ENCODE measurements at places on chromosomes 2 and 18.

- DNase-seq = no peak
Measured at GRCh38 chr2:228094377-228094921, 87.0 kb downstream of the SPHKAP start.

- DNase-seq = no peak
Measured at GRCh38 chr2:234483568-234484251, 13.2 kb downstream of the ARL4C start.

DNA sequence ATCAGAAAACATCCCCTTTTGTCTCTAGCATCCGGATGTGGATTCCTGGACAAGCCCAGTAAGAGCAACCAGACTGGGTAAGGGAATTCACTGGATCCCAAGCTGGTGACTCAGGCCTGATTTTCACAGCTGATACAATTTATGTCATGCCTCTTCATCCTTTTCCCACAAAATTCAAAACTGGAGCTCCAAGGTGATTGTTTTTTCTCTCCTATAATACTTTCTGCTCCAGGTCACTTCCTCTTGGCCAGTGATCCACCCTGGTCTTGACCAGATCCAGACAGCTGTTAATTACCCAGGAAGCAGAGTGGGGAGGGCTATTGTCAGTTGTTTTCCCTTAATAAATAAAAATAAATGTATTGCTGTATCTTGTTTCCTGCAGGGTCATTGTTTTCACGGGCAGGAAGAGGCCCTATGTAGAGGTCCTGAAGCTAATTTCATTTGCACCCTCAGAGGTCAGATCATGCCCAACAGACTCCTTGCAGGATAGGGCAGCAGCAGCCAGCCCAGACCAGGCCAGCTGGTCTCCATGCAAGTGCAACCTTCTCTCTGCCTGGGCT is 57.6 kb downstream of the EVA1A start:
- no peak for DNase-seq

DNA sequence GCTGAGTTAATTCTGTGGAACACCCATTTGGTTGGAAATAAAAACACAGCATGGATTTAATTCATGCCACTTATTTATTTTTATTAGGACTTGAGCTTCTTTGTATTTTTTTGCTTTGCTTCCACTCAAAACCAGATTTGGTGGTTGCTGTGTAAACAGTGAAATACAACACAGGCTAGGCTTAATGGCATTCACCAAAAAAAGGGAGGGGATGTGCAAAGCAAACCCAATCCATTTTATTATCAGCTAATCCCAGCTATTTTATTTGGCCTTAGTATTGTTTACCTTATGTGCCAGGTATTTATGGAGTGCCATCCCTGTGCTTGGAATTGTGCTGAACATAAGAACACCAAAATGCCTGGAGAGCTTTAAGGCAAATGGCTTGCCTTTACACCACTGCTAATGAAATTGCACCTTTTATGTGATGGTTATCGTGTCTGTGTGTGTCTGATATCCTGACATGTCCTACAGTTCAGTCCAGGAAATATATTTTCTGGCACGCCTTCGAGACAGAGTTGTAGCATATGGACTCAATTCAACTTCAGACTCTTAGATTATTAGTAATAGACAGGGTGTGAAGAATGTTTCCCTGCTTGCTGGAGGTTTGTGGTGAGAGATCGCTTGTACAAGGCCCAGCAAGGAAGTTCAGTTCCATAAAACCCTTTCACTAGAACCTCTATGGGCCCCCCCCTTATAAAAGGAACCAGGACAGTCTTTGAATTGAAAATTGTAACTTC is 99.6 kb downstream of the PRPF40A start:
- DNase-seq = no peak

- peak; percentile 84 for DNase-seq
Measured at GRCh38 chr2:64453770-64454385, at the start of gene LGALSL. TSS of gene LGALSL (plus strand) at chr2:64454162. CDS start at chr2:64454546, 384 bp downstream.

DNA sequence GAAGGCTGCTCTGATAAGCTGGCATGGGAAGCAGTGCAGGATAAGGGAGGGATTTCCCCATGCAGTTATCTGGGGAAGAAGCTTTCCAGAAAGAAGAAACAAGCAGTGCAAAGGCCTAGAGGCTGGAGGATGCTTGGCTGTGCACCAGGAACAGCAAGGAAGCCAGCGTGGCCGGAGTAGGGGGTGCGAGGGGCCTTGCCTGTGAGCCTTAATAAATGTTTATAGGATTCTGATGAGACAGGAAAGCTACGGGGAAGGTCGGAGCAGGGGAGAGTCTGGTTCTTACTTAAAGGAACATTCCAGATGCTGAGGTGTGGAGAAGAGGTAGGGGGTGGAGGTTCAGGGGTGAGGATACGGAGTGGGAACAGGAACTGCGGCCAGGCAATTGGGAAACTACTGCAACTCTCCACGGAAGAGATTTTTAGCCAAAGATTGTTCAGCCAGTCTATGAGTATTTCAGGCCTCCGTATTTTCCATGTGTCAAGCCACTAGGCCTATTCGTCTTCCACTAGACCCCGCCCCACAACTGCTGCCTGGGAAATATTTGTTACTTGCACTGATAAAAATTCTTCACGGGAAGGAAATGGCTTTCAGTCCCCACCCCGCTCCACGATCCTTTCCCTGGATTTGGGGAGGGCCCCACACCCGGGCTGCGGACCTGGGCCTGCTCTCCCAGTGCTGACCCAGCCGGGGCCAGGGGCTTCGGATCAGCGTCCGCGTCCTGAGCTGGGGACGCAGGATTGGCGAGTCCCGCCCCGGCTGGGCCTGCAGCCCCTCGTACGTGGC is 516 bp downstream of the EIF2AK2 start:
- DNase-seq = peak; percentile 79
